Amniotic stem cell (primary cell): ENCODE measurements at places on chromosomes 3 and 15.
A peak's percentile ranks its signal among the peaks of the same experiment; 100 is the strongest.

- no peak for DNase-seq
Observed at GRCh38 chr3:14617508-14618023, 34.0 kb upstream of the CCDC174 start.

GRCh38 chr3:179146911-179147513, 1.1 kb upstream of the PIK3CA start:
- peak; percentile 36 for DNase-seq

GRCh38 chr3:61564395-61565059, 3.2 kb downstream of the PTPRG start:
- no peak for DNase-seq

GRCh38 chr3:155356594-155357370, 63.3 kb upstream of the STRIT1 start:
- no peak for DNase-seq

DNA sequence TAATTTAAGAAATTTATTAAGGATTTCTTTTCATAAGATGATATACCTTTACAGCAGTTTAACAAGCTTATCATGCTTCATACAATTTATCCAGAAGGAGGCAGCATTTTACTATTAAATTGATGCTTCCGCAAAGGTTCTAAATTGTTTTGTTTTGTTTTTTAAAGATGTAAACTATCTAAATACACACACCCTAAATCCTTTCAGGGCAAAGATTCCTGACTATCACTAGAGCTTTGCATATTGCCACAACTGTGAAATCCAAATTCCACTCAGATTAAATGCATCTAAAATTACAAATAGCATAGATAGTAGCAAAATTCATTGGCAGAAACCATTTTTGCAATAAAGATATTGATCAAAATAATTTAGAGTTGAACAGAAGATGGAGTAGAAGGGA, 44.5 kb upstream of the CCNL1 start:
- DNase-seq, result peak; percentile 58

- no peak for DNase-seq
Observed at GRCh38 chr3:46609212-46609721, 3.1 kb upstream of the FAM240A start.

DNA sequence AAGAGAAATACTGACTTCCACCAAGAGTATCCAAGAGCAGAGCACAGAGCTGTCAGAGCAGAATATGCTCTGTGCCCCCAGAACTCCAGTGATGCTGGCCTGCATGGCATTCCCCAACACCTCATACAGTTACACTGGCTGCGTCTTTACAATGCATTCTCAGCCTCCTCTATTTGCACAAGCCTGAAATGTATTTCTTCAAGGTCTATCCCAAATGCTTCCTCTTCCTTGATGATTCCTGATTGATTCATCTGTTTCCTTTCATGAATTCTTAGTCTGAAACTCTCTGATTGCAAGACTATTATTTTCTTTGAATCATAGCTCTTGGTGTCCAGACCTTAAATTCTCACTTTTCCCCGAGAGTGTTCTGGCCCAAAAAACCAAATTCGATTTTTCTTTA, 664.7 kb downstream of the MECOM start:
- no peak for DNase-seq

DNA sequence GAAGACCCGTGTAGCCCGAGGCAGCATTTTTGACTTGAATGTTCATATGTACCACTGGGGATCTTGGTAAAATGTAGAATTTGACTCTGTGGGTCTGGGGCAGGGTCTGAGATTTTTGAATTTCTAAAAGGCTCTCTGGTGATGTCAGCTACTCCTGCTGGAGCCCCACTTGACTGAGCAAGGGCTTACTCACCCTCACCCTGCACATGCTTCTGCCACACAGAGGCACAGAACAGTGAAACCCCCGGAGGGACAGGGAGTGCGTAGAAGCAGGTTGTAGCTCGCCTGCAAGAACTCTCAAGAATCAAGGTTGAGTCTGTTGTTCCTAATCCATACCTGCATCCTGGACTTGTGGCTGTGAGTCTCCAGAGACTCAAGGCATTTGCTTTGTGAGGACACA, 41.1 kb downstream of the SLCO3A1 start:
- no peak for DNase-seq

DNA sequence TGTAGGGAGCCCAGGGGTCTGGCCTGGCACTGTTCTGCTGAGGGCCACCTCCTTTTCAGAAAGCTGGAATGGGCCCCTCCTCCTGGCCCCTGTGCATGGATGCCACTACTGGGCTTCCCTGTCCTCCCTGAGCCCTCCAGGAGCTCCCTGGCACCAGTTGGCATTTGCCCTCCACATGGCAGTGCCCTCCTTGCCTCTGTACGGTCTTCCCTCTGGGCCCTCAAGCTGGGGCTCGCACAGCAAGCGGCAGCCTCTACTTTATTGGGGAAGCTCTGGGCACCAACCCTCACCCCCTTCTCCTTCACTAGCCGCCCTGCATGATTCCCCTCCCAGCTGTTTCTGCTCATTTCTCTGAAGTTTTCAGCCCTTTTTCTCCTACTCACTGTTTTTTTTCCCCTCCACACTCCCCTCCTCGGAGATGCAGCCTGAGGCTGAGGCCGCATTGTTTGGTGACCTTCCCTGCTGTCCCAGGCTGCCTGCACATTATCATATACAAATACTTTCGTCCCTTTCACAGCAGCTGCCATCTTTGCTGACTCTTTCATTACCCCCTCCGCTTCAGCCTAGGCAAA, 127.3 kb downstream of the EEFSEC start:
- no peak for DNase-seq
